G401 (cell line): ENCODE measurements at places on chromosomes 12 and 14. TPM values are rescaled to one million over a fixed set of nuclear protein-coding genes. Genes with fewer than 3 reads are reported as not detected.
A peak's percentile ranks its signal among the peaks of the same experiment; 100 is the strongest.

DNA sequence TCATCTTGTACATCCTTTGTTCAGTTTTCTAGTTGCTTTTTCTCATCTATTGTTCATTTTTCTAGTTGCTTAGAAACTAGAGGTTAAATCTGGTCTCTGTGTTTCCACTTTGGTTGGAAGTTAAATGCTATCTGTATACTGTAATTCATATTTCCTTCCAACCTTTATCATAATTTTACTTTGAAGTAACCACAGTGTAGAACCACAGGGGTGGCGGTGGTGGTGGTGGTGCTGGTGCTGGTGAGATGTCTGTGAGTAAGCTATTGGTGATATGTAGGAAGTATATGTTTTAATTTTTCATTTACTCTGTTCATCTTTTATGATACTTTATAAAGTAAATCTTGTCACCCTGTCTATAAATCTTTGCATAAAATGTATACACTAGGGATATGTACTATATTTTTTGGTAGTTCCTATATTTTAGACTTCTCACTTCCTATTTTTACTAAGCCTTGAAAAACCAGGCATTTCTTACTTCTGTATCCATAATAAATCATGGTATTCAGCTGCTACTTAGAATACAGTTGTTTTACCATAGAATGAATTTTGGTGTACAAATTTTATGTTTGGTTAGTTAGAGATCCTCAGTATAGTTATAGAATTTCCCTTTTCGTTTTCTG is 31.9 kb downstream of the CCDC91 start:
- DNase-seq = no peak

DNA sequence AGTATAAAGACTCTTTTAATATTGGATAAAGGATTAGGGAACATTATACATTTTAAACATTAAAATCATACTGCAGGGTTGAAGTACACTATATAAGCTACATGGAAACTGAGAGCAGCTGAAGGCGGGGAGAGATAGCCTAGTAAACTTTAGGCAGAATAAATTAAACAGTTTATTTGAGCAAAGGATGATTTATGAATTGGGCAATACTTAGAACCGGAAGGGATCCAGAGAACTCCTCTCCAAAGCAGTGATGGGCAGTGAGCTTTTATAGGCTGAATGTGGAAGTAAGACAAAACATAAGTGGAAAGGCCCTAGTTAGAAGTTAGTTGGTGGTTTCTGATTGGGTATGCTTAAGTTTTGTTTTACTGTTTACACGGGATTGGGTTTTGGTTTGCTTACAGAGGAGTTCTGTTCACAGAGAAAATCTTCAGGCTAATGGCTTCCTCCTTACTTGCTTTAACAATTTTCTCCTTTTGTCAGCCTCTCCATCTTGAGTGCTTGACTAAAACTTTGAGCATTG is 18.9 kb downstream of the LEMD3 start:
- DNase-seq = no peak

GRCh38 chr14:89394972-89395371 is 22.1 kb downstream of the FOXN3 start:
- DNase-seq = peak; percentile 74

GRCh38 chr12:119341020-119341419 is 6.5 kb downstream of the CCDC60 start:
- DNase-seq = no peak

DNA sequence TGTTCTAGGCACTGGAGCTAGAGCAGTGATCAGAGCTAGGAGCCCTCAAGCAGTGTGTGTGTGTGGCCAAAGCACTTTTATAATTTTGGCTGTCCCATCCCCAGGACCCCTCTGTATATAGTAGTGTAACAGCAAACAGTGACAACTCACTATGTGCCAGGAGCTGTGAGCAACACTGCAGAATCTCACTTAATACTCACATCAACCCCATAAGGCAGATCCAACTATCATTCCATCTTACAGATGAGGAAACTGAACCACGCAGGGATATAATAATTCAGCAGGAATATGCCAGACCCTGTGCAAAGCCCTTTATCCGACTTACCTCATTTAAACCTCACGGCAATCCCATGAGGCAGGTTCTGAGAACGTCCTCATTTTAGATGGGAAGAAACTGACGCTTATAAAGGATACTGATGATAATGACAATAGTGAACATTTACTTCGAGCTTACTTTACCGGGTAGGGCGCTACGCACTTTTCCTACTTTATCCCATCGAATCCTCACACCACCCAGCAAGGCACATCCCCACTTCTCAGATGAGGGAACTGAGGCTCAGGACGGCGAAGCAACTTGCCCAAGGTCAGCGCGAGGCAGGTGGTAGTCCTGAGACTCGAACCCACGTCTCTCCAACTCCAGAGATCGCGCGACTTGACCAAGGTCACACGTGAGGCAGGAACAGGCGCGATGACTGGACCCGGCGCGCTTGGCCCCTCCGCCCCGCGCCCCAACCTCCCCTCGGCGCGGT is 687 bp downstream of the RAB35 start:
- no peak for DNase-seq

DNA sequence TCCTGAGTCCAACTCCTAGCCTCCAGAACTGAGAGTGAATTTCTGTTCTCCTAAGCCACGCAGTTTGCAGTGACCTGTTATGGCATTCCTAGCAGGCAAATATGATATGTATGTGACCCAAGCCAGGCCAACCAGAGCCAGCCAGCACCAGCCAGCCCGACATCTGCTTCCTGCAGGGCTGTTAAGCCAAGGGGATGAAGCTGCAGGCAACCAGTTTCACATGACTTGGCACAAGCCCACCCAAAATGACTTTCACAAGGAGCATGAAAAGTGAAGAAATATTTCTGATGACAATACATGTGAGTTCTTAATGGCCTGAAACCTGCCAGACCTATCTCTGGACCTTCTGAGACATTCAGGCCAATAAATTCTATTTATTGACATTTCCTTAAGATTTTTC is 68.1 kb downstream of the ITPK1 start:
- DNase-seq = no peak

SPX gene
- 0.47 and 4.2 TPM in 2 replicates for total RNA-seq

- no peak for DNase-seq
Measured at GRCh38 chr14:61668282-61668681, 27.0 kb upstream of the HIF1A start.

GRCh38 chr12:77782034-77782433 is 48.7 kb upstream of the NAV3 start:
- DNase-seq = no peak

DNA sequence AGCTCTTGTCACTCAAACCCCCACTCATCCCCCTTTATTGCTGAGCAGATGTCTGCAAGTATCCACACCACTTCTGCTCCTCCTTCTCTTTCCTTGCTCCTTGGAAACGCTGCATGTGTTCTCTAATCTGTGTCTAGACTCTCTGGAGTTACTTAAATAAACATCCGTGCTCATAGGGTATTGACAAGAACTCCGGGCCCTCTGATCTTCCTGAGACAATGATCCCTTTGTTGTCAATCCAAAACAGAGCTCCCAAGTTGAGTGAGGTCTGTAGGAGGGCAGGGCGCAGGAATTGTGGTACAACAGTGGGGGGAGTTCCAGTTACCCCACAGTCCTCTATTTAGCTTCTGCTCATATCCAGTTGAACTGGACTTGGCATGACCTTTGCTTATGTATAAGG is 489.0 kb downstream of the SNAPC1 start:
- DNase-seq = no peak

GRCh38 chr12:121334513-121335343 is 17.5 kb downstream of the ANAPC5 start:
- DNase-seq = peak; percentile 82

- DNase-seq = no peak
Measured at GRCh38 chr12:120228041-120228290, 27.1 kb upstream of the RPLP0 start.

EMP1 gene
- total RNA-seq = 607 and 806 TPM in 2 replicates

TXNDC16 gene
- 10.8 and 17.1 TPM in 2 replicates for total RNA-seq

DNA sequence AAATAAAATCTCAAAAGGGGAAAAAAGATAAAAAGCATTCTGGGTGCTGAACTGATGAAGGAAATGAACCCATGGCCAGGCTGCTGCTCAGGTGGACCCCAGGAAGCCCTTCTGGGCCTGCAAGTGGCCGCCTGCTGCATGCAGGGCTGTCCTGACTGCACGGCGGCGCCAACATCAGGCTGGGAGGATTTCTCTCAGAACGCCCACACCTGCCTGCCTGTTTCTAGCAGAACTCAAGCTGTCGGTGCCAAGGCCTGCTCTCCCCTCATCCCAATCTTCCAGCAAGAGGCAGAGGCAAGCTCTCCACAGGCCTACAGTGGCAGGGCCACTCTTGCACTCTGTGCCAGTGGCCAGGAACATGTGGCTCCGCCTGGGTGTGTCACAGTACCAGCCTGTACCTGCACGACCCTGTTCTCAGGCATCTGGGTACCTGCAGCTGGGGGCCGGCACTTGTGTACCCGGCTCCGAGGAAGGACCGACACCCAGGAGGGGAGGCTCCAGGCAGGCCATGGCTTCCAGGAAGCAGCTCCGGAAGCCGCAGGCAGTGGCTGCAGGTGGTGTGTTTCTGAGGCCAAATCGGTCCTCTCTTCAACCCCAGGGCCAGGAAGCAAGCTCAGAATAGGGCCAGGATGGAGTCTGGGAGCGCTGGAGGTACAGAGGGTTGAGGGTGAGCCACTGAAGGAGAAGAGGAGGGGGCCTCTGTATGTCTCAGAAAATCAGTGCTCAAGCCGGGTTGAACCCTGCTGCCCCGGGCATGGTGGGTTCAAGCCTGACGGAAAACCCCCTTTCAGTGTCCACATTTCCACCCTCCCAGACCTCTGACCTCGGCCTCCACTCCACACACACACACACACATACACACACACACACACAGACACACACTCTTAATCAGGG is 2.5 kb upstream of the INF2 start:
- DNase-seq = no peak

ACRBP gene
- total RNA-seq = not detected in 2 replicates

DNA sequence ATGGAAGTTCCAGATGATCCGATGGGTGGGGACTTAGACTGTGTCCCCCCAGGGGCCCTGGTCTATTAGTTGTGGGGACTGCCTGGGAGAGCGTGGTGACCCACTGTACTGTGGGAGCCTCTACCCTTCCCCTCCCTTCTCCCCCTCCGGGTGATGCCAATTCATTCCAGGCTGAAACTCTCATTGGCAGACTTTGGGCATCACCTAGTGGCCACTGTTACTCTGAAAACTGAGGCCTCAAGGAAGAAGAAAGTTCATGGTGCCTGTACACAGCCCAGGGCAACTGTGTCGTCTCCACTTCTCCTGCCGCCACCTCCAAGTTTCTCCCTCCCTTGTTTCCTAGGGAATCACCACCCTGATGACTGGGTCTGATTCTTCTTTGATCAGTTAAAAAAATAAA is 173.6 kb upstream of the ALG10B start:
- no peak for DNase-seq

DNA sequence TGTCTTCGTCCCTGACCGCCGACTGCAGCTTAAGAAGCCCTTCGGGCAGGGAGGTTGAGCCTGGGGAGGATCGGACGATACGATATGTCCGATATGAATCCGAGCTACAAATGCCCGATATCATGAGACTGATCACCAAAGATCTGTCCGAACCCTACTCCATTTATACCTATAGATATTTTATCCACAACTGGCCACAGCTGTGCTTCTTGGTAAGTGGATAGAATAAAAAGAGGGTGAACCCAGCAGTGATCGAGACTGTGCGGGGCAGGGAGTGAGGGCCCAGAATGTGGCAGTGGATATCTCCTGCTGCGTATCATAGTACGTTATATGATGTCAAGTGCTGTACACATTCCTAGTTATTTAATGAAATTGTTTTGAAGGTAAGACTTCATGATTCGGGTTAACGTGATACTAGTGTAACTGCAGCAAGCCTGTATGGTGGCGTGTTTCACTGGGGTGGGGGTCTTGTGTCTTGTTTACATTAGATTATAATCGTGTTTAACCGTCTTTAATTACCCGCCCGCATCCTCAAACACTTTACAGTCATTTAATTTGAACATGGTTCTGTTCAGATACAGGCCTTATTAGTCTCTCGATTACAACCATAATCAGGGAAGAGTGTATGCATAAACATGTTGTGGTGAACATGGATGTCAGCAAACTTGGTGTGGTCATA is 1.3 kb downstream of the NAA30 start:
- DNase-seq = no peak

DNA sequence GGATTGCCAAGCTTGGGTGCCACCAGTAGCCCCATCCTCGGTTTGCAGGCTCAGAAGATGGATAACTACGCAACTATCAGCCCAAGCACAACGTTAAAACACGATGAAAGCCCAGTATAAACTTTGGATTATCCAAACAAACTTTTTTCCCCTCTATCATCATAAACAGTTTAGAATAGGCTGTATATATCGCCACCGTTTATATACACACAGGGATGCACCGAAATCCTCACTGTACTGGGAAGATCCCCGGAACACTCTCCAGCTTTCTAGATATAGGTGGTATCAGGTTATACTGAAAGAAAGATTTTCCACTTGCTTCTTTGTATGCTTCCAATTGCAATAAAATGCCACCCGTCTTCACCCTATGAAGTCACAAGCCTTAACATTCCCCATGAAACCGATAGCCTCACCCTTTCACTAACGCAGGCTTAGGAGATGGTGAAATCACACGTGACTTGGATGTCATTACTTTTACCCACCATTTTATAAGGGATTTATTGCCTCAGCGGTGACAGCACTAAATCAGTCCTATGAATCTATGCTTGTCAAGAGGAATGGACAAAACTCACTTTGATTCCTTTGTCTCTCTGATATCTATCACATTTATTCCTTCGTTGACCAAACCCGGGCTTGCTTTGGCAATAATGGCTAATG is 207.6 kb upstream of the FOXN3 start:
- no peak for DNase-seq

DNA sequence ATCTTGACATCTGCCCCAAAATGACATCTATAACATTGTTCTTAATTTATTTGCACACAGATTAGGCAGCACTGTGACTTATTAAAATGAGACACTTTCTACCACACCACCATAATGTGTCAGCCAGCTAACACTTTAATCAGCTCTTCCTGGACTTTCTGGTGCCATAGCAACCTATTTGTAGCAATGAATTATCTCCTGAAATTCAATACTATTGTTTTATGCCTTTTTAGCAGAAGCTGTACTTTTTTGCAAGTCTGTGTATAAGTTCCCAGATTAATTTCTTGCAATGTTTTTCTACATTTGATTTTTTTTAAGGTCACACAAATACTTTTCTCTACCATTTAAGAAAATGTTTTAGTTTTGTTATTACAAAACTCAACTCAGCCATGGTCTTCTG is 72.8 kb upstream of the SAV1 start:
- DNase-seq = no peak

CYP27B1 gene
- 0.18 and 3.9 TPM in 2 replicates for total RNA-seq

DNA sequence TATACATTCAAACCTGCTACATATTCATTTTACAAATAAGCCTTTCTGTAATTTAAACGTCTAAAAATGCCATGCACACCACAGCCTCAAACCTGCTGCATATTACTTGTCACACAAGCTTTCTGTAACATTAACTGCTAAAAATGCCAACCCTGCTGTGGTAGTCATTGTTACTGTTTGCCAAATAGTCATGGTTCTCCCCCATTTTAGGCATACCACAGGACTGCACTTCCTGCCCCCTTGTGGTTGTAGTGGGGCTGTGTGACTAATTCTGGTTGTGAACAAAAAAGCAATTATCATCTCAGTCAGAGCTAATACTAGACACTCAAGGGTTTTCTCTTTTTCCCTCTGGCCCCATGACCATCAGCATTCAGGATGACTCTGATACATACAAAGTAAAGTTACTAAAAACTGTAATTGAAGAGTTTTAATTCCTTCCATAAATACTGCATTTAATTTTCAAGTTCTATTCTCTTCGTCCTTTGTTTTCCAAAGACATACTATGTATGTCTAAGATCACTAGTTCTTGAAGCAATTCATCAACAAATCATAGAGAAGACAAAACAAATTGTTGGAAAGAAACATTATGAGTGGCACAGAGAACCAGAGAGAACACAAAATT is 5.7 kb upstream of the SLC35F4 start:
- DNase-seq = peak; percentile 79

GRCh38 chr12:38711054-38711453 is 194.3 kb downstream of the CPNE8 start:
- DNase-seq = no peak

CLEC1A gene
- total RNA-seq = not detected in 2 replicates
